ENCODE measurements at places on chromosomes 2 and 18.

- no peak for DNase-seq
Measured at GRCh38 chr2:26429779-26430578, 28.3 kb downstream of the DRC1 start.

GRCh38 chr18:67301592-67301991, 214.9 kb downstream of the DSEL start:
- DNase-seq = no peak

- DNase-seq = no peak
Measured at GRCh38 chr2:240399419-240400324, 35.8 kb upstream of the GPC1 start.

- DNase-seq = no peak
Measured at GRCh38 chr2:233093721-233094120, 33.6 kb downstream of the INPP5D start.

GRCh38 chr2:102841107-102841840, 79.4 kb downstream of the TMEM182 start:
- DNase-seq = peak; percentile 48

DNA sequence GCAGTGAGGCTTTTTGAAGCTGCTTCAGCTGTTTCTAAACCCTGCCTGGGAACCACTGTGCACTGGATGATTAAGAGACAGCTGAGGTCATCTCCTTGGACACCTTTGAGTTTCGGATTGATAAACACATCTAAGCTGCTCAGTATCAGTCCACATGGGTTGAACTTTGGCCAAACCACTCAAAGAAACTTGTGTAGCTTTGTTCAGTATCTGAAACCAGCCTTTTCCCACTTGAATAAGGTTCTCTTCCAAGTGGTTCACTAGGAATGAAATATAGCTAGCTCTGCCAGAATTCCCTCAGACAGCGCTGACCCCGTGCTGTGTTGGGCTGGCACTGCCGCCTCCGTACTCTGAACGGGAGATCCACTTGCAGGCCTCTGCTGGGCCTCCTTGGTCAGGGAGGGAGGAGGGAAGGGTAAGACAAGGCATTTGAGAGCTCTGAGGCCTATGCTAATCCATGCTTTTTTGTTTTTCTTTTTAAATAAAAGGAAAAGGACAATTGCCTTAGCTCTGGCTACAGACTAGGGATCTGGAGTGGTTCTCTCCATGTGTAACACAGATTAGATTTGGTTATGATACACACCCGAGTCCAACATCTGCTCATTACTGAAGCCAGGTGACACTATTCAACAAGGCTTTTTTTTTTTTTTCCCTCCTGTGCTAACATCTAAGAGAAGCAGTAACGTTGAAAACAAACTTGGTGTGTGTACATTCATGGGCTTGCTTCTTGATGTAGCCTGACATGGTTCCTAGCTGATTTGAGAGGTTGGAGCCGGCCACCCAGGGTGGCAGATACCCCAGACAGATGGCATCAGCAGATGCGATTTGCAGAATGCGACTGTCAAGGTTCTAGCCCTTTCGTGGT, 67.7 kb downstream of the NCK2 start:
- DNase-seq = no peak

DNA sequence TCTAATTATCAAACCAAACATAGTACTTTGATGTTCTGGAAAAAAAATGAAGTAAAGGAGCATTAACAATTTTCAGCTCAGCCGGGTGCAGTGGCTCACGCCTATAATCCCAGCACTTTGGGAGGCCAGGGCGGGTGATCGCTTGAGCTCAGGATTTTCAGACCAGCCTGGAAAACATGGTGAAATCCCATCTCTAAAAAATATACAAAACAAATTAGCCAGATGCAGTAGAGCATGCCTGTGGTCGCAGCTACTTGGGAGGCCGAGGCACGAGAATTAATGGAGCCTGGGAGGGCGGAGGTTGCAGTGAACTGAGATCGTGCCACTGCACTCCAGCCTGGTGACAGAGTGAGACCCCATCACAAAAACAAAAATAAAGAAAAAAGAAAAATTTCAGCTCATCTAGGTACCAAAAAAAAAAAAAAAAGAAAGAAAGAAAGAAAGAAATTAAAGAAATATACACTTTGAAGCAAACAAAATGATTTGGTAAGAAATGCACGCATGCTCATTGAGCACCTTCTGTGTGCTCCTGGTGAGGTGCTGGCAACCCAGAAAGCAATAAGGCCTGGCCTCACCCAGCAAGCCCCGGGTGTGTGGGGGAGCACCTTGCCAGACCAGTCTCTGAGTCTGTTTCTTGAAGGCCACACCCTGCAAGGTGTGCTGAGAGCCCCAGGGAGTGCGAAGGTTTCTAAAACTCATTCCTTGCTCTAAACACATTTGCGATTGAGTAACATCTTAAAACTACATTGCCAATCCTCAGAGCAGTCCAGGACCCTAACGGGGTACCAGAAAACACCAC, 133.5 kb downstream of the TFCP2L1 start:
- no peak for DNase-seq

GRCh38 chr2:237774811-237775553, 23.6 kb upstream of the RBM44 start:
- peak; percentile 46 for DNase-seq

DNA sequence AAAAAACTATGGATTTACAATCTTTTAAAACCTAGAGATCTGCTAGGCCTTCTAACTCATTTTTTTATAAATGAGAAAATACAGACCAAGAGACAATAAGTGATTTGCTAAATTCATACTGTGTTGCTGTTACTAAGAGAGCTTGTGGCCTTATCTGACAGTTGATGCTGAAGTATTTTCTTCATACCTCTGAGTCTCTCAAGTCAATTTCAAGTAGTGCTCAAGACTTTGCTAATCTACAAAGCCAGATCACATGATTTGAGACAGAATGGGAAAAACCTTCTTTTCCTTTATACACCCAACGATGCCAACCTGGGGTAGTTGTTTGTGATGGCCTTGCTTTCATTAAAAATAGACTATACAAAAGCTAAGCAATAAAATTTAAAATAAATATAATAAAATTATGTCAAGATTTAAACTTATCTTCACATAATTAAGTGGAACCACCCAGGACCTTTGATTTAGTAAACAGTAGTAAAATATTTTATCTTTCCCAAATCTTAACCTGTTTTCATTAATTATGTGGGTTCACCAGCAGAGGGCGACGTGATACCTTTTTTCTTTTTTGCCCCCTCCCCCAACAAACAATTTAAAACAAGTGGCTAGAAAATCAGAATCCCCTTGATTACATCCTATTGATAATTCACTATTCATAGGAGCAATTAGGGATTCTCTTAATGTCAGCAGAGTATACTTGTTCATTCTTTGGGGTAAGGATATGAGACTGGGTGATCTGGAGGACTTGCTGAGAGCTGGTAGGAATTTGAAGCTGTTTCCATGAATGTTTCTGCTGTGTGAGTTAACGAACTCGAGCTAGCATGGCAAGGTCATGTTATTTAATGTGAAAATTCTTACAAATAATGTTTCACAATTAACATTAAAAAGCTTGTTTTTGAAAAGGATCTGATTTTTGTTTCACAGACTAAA, 49.6 kb upstream of the SLC5A7 start:
- DNase-seq = no peak

DNA sequence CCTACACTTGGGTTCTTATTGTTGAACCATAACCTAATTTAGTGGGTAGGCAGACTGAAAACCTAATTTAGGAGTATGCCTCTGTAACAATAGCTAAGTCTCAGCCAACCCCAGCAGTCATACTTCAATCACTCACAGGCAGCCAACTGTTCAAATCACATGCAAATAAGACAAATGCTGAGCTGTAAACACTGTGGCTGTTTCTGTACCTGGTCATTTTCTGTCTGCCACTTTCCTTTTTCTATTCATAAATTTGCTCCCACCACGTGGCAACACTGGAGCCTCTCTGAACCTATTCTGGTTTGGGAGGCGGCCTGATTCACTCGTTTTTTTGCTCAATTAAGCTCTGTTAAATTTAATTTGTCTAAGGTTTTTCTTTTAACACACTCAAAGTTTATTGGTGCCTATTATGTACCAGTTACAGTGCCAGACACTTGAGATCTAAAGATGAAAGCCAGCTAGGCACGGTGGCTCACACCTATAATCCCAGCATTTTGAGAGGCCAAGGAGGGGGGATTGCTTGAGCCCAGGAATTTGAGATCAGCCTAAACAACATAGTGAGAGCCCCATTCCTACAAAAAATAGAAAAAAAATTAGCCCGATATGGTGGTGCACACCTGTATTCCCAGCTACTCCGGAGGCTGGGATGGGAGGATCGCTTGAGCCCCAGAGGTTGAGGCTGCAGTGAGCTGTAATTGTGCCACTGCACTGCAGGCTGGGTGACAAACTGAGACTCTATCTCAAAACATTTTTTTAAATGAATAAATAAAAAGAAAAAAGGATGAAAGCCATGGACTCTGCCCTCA, 41.1 kb downstream of the THNSL2 start:
- no peak for DNase-seq

GRCh38 chr18:31609886-31610285, 18.2 kb downstream of the TTR start:
- DNase-seq = no peak

DNA sequence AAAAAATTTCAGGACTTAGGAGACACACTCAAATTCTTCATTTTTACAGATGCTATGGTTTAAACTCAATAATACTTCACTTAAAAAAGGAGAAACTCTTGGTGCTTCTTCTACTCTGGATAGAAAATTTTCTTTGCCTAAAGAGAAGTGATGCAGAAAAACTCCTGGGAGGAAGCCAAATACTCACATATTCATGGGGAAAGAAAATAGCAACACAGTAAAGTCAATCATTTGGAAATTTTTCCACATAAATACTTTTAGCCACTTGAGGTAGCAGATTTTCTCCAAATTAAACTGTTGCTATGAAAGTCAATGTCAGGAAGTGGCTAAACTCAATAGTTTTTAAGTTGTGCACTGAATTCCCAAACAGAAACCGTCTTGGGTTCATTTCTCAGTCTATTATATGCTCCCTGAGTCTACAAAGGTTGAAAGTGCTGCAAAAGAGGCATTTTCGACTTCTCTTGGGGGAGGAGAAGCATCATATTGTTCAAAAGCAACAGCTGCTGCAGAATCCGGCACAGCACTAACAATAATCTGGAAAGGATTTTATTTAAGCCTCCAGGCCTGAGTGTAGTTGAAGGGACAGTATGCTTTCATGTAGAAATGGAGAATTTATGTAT, 81.1 kb downstream of the UPP2 start:
- no peak for DNase-seq

GRCh38 chr18:32040936-32041335, 22.3 kb downstream of the RNF125 start:
- DNase-seq = no peak

DNA sequence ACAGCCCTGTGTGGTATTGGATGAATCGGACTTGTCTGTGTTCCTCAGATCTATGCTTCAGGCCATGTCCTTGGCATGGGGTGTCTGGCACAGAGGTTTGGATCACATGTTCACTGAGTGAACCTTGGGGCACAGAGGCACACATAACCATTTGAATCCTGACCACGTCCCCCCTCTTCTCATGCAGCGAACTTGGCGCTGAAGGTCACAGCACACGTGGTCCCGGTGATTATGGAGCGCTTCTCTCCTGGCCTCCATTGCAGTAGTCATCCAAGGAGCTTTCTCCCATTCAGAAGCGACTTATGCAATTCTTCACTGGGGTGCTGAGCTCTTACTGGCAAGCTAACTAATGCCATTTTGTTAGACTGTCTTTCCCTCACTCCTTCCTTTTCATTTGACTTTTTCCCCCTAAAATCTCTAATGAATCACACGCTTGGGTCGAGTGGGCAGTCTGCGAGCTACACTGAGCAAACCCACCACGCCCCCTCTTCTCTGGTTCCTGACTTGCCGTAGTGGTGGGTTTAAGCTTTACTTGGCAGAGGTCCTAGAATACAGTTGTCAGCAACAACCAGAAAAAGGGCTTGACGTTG, 59.4 kb downstream of the KCNG2 start:
- no peak for DNase-seq

GRCh38 chr2:238278626-238279323, 9.6 kb downstream of the PER2 start:
- no peak for DNase-seq

GRCh38 chr2:155250800-155251199, 552.3 kb downstream of the KCNJ3 start:
- peak; percentile 21 for DNase-seq

DNA sequence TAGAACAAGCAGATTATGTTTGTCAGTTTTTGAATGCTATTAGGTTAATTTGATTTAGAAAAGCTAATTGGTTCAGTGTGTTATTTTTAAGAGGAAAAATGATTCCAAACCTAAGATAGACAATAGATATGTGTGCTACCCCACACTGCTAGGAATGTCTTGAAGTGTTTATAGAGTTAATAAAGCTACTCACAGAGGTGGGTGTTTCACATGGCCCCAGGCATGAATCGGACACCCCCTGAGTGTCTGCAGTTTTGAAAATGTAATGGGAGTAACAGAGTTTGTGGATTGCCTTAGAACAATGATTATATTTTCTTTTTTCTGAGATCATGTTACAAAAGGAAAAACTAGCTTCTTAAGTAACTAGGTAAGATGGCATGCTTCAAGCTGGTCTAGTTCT, 348.3 kb downstream of the ADCYAP1 start:
- no peak for DNase-seq

DNA sequence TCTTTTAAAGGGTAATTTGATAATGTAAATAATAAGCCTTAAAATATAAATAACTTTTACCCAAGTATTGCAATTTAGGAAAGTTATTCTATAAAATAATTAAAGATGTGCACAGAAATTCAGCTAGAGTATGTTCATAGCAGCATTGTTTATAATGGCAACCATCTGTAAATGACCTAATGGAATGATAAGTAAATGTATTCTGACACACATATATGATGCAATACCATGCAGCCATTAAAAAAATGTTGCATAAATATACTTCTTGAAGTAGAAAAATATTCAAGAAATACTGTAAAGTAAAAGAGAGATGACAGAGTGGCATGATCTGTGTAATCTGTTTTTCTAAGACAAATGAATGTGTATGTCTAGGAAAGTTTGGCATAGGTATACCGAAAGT, 545.7 kb downstream of the ZEB2 start:
- no peak for DNase-seq

- DNase-seq = no peak
Measured at GRCh38 chr2:71669058-71669456, 215.7 kb downstream of the DYSF start.

GRCh38 chr2:98134172-98135005, 47.4 kb downstream of the VWA3B start:
- DNase-seq = no peak

DNA sequence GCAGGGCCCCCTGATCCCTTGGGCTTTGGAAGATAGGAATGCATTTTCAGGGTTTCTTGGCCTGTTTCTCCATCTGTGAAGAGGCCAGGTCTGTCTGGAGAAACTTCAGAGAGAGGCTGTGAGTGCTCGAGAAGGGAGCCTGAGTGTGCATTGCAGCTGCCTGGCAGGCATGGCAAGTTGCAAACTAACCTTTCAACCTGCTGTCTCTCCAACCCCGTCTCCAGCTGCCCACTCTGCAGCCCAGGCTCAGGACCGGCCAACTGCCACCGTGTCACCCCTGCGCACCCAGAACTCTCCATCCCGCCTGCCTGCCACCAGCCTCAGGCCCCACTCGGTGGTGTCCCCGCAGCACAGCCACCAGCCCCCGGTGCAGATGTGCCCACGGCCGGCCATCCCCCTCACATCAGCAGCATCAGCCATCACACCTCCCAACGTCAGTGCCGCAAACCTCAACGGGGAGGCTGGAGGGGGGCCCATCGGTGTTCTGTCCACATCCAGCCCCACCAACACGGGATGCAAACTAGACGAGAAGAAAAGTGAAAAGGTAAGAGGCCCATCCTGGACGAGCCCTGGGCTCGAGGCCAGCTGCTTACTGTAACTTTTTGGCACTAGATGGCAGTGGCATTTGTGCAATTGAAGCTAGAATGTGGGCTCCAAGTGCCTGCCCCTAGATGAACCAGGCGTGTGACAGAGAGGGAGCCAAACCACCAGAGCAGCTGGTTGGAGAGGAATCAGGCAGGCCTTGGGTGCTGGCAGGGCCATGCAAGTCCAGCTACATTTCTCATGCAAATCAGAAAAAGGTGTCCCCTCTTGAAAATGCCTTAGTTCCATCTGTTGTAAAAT, 164.6 kb downstream of the SEPTIN10 start:
- peak; percentile 85 for DNase-seq
